ENCODE measurements at places on chromosomes 5 and 9. TPM values are rescaled to one million over a fixed set of nuclear protein-coding genes. Genes with fewer than 3 reads are reported as not detected.

DNA sequence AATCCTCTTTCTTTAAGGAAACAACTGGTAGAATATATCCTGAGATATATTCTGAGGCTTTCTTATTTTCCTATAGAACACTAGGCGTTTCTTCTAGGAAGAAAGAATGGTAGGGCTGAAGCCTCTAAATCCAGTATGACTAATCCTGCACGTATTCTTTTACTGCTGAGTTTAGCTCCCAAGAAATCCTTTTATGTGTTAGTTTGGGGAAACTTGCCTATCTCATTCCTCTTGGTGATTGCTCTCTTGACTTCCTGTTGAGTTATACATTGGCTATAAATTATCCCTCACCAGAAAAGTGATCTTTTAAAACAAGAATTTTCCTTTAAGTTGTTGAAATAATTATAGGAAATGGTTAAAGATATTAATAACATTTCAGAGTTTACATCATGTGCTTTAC, 422.9 kb downstream of the TMEM161B start:
- DNase-seq: no peak

DNA sequence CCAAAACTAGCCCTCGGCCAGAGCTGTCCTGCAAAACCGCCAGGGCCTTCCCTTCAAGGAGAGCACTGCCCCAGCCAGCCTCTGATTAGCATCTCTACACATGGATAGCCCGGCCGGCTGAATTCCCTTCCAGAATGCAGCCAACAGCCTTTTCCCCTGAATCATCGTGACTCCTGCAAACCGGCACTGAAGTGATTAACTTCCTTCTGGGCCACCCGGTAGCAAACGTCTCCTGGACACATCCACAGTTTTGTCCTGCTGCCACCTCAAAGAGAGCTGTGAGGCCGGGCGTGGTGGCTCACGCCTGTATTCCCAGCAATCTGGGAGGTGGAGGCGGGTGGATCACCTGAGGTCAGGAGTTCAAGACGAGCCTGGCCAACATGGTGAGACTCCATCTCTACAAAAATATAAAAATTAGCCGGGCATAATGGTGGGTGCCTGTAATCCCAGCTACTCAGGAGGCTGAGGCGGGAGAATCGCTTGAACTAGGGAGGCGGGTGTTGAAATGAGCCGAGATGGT, 21.1 kb upstream of the EEIG1 start:
- no peak for DNase-seq

DNA sequence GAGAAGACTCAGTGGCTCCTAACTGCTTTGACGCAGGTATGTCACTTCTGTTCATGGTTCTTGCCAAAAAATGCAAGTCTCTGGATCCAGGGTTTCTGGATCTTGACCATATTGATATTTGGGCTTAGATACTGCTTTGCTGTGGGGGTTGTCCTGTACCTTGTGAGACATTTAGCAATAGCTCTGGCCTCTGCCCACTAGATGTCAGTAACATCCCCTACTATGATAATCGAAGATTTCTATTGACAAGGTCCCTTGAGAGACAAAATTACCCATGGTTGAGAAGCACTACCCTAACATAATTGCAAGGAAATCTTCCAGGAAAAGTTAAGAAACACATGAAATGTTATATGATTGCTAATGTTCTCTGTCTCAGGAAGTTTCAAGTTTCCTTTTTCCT, 285.4 kb downstream of the TMEM232 start:
- DNase-seq: no peak

GRCh38 chr5:19229179-19229835, 758.7 kb downstream of the CDH18 start:
- no peak for DNase-seq

DNA sequence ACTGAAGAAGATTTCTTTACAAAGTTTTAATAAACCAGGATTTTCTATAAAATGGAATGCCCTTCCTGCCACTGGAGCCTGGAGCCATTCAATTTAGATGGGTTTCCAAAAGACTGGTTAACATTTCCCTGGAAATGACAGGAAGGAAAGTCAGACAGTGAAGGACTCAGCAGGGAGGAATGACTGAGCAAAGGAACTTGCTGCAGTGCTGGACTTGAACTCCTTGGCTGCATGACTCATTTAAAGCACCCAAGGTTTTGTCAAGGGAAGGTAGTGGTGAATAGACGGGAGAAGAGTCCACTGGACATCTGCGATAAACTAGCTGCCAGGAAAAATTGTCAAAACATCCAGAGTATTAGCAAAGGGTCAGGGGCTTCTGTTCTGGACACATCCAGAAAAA, 163.8 kb upstream of the SLC28A3 start:
- no peak for DNase-seq

DNA sequence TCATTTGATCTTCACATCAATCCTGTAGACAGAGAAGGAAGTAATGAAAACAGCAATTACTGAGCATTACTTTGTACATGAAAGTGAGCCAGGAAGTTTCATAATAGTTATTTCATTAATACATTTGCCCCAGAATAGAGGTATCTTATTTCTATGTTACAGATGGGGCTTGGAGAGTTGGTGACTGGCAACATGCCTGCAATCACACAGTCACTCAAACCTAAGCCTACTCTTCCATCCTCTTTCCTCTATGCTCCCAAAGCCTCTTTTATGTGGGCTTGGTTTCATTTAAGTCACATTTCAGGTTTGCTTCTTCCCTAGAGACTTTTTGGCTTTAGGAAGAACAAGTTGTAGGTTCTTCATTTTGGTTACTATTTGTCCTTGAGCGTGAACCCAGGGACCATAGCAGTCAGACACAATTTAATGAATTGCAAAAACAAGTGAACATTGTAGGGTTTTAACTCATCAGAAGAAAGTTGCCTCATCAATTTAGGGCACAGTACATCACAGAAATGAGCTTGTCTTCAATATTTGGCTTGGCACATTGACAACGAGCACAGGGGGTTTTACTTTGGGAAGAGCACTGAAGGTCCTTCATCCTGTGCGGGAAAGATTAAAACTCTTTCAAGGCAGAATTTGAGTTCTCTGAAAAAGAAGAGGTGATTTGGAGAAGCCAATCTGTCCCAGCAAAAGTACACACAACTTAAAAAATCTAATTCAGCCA, 381.1 kb downstream of the TMEM38B start:
- DNase-seq: no peak

DNA sequence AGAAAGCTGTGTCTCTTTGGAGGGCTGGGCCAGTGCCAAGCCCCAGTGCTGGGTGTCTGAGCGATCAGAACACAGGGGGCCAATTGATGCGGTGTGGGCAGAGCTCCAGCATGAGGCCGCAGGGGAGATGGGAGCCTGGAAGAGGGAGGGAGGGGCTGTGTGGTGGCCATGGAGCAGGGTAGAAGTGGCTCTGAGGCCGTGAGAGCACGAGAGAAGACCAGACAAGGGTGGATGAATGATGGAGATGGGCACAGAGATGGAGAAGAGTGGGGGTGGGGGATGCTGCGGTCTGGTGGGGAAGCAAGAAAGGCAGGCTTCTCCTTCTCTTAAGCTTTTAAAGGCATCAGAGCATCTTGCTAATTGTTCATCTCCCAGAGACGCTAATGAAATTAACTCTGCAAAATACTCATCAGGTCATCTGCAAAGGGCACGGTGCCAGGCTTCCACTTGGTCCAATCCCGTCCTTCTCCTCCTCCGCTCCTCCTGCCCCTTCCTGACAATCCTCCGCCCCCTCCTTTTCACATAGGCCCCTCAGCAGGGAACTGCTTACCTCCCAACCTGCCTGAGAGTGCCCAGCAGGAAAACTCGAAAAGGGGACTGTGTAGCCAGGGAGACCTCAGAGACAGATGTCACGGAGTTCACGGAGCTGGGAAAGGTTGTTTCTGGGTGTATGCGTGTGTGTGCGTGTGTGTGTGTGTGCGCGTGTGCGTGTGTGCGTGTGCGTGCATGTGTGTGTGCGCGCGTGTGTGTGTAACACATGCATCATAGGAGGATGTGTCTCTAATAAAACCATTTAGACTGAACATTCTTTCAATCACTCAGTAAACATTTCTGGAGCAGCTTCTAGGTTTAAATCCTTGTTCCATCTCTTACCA, 7.1 kb upstream of the UNC5A start:
- DNase-seq: no peak

DNA sequence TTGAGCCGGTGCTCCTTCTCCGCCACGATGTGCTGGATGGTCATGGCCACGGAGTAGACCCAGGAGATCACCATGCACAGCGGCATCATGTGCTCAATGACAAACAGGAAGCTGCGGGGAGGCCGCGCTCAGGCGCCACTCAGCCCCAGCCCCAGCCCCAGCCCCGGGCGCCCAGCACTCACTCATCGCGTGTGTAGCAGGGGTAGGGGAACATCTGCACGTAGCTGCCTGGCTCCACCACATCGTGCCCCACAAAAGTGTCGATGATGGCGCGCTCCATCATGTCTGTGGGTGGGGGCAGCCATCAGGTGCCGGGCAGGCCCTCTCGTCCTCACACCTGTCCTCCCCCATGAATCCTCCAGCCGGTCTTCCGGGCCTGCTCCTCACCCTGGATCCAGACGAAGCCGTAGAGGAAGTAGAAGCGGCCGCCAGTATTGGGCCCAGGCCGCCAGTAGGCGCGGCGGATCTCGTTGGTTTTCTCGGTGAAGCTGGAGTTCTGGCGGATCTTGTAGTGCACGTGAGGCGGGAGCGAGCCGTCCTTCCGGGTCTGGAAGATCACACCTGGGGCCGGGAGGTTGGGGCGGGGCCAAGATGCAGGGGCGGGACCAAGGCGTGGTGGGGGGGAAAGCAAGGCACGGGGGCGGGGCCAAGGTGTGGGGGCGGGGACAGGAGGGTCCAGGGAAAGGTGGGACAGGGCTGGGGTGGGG, 10.1 kb downstream of the ABCA2 start:
- no peak for DNase-seq

- no peak for DNase-seq
Observed at GRCh38 chr9:107708791-107709190, 219.2 kb upstream of the KLF4 start.

DNA sequence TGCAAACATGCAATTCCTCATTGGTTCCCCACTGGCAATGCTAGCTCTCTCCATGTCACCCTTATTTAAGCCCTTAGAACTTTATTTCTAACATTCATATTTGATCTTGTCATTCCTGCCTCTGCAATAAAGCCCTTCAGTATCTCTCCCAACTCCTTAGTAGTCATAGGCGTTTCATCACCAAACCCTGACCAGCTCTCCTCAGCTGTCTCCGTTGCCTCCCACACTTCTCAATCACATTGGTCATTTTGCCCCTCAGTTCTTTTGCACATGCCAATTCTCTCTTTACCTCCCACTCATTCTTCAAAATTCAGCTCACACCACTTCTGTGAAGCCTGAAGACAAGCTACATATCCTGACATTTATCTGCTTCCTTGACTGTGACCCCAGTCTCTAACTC, 2.8 kb upstream of the RUSC2 start:
- no peak for DNase-seq

DNA sequence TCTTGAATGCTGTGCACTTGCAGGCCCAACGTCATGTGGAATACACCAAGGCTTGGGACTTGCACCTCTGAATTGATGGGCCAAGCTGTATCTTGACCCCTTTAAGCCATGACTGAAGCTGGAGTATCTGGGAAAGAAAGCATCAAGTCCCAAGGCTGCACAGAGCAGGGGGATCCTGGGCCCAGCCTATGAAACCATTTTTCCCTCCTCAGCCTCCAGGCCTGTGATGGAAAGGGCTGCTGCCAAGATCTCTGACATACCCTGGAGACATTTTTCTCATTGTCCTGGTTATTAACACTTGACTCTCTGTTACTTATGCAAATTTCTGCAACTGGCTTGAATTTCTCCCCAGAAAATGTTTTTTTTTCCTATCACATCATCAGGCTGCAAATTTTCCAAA, 174.0 kb upstream of the SNX2 start:
- DNase-seq: no peak

DNA sequence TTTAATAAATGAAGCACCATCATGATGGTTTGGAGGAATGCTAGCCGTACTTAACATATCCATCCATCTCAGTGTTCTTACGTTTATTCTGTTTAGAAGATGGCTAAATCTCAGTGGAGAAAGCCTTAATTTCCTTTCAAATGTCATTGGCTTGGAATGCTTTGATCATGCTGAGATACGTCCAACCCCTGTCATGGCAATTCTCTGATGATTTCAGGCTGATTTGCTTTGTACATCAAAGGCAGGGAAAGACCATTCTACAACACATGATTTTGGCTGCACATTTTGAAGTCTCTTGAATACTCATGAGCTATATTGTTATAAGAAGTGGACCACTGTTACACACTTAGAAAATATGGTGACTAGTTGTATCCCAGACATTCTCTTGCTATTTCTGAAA, 1048.4 kb downstream of the MAT2B start:
- DNase-seq: no peak

GRCh38 chr5:68657055-68657961, 436.5 kb upstream of the SLC30A5 start:
- peak; percentile 88 for DNase-seq

DNA sequence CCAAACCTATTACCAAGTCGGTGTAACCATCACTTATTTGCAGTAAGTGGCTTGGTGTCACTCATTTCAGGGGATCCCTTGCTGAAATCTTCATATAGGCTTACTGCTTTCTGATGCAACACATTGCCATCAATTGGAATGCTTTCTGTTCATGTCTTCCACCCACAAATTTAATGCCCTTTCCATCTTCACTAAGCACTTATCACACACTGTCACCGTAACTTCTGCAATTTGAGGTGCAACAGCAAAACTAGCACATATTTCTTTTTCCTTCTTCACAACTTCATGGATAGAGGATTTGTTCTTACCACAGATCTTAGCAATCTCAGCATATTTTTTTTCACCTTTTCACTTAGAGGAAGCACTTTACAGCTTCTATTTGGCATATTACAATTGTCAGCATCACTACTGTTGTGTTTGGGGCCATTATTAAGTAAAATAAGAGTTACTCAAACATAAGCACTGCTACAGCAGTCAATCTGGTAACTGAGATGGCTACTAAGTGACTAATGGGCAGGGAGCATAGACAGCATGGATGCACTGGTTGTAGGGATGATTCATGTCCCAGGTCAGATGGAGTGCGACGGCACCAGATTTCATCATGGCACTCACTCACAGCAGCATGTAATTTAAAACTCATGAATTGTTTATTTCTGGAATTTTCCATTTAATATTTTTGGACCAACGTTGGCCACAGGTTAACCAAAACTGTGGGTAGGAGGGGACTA, 70.1 kb downstream of the PIP5K1B start:
- DNase-seq: no peak

The SOX30 gene
- total RNA-seq: 0.10 TPM

The NME5 gene
- 1.3 TPM for total RNA-seq

The RFX3 gene
- total RNA-seq: 15.1 TPM

The SLC46A2 gene
- total RNA-seq: 1.2 TPM

The RNF183 gene
- 0.20 TPM for total RNA-seq

The FIBCD1 gene
- 0.10 TPM for total RNA-seq

The ANKRD33B gene
- 7.4 TPM for total RNA-seq

Measured in skin of body (tissue), 3 donors.